GF-D8 (cell line): ENCODE measurements at places on chromosomes 16 and 17.

DNA sequence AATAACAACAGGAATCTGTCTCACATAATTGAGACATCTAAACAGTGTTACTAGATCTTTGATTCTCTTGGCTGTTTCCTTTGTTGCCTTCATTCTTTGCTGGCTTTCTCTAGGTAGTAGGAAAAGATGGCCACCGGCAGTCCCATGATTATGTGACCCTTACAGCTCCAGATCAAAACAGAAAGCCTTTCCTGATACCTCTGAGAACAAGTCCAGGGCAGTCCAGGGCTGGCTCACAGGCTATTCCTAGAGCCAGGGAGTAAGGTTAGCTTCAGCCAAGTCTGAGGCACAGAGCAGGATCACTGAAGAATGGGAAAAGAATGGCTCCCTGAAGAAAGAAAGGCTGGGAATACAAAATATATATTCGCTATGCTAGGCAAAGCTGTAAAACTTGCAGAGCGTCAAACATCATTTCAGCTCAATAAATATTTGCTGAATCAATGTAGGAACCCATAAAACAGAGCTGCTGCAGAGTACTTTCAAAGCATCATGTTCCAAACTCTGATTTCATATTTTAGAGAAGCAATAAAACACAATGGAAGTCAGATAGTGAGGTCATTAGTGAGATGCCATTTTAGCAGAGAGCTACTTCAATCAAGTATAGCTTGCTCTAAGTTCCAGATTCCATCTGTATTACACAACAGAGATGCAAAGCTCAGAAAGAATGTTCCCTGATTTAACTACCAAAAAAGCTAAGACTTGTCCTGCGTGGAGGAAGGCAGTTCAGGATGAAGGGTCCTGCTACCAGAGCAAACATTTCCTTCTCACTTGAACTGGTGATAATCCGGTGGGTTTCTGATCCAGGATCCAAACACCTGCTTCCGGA lies 23.4 kb downstream of the ADAT1 start:
- no peak for DNase-seq

- no peak for DNase-seq
Measured at GRCh38 chr17:11097121-11097520, 143.9 kb upstream of the SHISA6 start.

- DNase-seq = no peak
Measured at GRCh38 chr16:27906883-27907282, 156.6 kb downstream of the GSG1L start.

- no peak for DNase-seq
Measured at GRCh38 chr17:33126086-33126485, 134.4 kb downstream of the SPACA3 start.

GRCh38 chr17:17028878-17029535 lies 13.2 kb upstream of the MPRIP start:
- no peak for DNase-seq

- DNase-seq = no peak
Measured at GRCh38 chr17:6639014-6639585, 1.4 kb downstream of the KIAA0753 start.

- no peak for DNase-seq
Measured at GRCh38 chr16:85844786-85845185, 45.3 kb downstream of the COX4I1 start.
